ENCODE measurements at places on chromosomes 12 and 14. TPM values are rescaled to one million over a fixed set of nuclear protein-coding genes. Genes with fewer than 3 reads are reported as not detected.
A peak's percentile ranks its signal among the peaks of the same experiment; 100 is the strongest.

Gene GLT1D1
- total RNA-seq: 2.0 TPM

Gene ANKRD52
- 83.9 TPM for total RNA-seq

DNA sequence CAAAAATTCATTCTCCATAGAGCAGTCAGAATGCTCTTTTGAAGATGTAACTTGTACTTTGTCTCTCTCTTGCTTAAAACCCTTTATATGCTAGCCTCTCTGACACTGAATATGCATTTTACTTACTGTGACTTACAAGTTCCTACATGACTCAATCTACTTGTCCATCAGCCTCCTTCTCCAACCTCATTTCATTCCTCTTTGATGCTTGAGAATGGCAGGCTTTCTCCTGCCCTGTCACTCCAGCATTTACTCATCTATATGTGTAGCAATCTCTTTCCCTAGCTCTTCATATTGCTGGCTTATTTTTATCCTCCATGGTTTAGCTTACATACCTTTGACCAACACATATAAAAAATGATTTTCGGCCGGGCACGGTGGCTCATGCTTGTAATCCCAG, 561.9 kb downstream of the CCER1 start:
- DNase-seq: no peak

DNA sequence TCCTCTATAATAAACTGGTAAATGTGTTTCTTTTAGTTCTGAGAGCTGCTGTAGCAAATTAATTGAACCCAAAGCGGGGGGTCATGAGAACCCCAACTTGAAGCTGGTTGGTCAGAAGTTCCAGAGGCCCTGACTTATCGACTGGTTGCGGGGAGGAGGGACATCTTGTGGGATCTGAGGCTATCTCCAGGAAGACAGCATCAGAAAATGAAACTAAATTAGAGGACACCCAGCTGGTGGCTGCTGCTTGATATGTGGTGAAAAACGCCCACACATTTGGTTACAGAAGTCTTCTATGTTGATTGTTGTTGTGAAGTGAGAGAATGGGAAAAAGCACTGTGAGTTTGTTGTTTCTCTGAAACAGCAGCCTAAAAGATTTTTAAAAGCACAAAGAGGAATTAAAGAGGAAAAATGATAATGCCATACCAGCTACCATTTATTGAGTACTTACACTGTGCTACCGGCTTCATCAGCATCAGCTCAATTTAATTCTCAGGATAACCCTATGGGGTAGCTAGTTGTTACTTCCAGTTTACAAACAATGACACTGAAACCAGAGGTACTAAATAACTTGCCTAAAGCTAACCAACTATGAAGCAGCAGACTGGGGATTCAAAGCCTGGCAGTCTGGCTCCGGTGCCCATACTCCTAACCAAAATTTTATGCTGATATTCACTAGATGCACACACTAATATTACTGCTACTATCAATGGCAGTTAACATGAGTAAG, 24.3 kb downstream of the DDX24 start:
- peak; percentile 45 for DNase-seq

Gene ADAM20
- total RNA-seq: 0.61 TPM

GRCh38 chr12:7101694-7102131, 7.3 kb downstream of the C1RL start:
- no peak for DNase-seq

Data from activated T-helper 1 cell treated with anti-CD3 and anti-CD28 coated beads, Interleukin-12 subunit alpha, Interleukin-12 subunit beta, Interleukin-2, Interleukin-4 antibody, amounts not matched to agents 30 ng/mL and 10 ng/mL and 1 ng/mL, durations not matched to agents 14 hours and 24 hours and 36 hours (primary cell).